Activated CD4-positive, alpha-beta T cell treated with anti-CD3 and anti-CD28 coated beads for 36 hours (primary cell): ENCODE measurements at places on chromosomes 4 and X.
A peak's percentile ranks its signal among the peaks of the same experiment; 100 is the strongest.

- DNase-seq = peak; percentile 68
These were observed at the start of gene MSL3 for GRCh38 chrX:11757719-11758399. Gene MSL3 (plus strand): TSS chrX:11758237. CDS start chrX:11758264, 27 bp downstream.

GRCh38 chr4:153731239-153731638 is 28.6 kb downstream of the RNF175 start:
- no peak for DNase-seq

- peak; percentile 21 for DNase-seq
These were observed 17.2 kb downstream of the HMGB2 start for GRCh38 chr4:173317004-173317403.

DNA sequence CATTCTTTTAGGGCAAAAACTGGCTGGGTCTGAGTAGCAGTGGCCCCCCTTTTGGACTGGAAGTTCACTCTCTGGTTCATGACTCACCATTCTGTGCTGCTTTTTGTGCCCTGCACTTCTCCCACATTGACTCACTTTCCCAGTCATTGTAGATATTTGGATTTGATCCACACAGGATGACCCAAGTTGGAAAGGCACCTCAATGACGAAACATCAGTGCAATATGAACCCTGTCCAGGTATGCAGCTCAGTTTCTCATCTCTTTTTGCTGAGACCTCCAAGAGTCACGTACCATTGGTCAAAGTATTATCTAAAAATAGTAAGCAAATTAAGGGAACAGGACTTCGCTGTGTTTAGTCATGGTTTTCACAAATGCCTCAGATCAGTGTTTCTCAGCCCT is 92.7 kb downstream of the CBLL2 start:
- no peak for DNase-seq

DNA sequence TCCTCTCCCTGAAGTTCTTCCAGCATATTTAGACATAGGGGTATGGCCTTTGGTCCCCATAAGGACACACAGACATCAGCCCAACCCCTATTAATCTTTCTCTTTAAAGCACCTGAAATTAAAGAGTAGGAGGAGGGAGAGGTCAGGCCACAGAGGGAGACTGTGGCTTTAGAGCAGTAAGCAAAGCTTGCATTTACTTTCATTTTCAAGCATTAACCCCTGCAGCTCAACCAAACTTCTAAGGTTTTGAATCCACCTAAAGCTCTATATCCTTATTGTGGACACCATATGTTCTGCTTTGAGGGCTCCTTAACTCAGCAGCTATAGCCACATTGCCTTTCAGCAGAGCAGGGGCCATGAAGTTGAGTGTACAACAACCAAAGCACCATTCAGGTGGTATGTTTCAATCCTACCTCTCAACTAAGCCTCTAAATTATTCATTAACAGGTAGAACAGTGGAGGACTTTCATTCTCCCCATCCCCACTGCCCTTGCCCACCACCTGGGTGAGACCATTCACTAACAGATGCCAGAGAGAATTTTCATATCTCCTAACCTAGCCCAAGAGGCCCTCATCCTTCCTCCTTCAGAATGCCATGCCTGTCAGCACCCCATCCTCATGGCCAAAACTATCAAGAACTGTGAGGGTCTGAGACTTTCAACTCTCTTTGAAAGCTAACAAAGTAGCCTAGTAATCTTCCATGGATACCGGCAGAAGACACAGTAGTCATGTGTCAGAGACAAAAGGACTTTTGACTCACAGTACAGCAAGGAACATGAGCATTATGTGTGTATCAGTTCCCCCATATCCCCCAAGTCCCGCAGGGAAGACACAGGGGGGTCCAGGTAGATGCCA is 20.8 kb downstream of the LIN54 start:
- peak; percentile 28 for DNase-seq

GRCh38 chr4:80036949-80037685 is 35.9 kb downstream of the ANTXR2 start:
- DNase-seq = no peak

GRCh38 chr4:35970366-35970960 is 273.9 kb downstream of the ARAP2 start:
- peak; percentile 42 for DNase-seq

DNA sequence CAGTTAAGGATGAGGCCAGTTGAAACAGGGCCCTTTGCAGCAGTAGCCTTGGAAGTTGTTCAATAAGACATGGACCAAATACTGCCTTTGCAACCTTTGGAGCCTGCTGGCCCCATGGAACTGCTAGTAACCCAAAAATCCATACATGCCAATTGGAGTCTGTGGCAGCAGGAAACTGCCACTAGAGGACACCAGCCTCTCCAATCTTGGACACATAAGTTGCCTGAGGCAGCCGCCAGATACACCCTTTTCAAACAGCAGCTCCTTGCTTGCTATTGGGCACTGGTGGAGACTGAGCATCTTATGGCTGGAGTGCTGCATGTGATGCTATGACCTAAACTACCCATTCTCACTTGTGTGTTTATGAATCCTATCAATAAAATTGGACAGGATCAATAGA is 14.8 kb upstream of the LAP3 start:
- DNase-seq = no peak

GRCh38 chr4:154389148-154389547 is 102.5 kb downstream of the DCHS2 start:
- no peak for DNase-seq

- no peak for DNase-seq
These were observed 994.2 kb downstream of the ADGRL3 start for GRCh38 chr4:62194342-62194741.

DNA sequence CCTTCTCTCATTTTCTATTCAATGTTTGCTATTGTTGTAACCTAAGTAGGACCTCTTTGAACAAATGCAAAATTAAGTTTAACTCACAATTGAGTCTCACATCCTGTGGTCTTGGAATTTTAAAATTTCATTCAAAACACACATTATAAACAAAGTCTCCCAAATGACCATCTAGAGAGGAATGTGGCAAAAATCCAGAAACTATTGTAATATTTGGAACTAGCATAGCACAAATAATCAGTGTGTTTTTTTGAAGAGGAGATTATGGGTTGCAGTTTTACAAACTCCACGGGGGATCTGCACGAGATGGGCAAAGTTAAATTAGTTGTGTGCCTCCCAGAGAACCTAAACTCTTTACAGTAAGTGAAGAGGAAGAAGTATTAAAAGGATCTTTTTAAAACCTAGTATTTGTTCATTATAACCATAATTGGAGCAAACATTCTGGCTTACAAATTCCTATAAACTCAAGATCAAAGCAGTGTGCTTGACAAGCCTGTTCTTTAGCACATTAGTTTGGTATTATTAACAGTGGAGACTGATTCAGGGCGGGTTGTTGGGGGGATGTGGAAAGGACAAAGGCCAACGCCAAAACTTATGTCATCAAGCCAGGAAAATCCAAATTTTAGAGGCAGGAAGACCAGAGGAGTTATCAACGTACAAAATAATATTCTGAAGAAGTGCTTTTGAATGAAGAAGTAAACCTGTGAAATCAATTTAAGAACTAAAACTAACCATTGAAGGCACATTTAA is 22.4 kb upstream of the RBPJ start:
- DNase-seq = no peak

- DNase-seq = no peak
These were observed 12.2 kb downstream of the SPOCK3 start for GRCh38 chr4:167222099-167222498.

DNA sequence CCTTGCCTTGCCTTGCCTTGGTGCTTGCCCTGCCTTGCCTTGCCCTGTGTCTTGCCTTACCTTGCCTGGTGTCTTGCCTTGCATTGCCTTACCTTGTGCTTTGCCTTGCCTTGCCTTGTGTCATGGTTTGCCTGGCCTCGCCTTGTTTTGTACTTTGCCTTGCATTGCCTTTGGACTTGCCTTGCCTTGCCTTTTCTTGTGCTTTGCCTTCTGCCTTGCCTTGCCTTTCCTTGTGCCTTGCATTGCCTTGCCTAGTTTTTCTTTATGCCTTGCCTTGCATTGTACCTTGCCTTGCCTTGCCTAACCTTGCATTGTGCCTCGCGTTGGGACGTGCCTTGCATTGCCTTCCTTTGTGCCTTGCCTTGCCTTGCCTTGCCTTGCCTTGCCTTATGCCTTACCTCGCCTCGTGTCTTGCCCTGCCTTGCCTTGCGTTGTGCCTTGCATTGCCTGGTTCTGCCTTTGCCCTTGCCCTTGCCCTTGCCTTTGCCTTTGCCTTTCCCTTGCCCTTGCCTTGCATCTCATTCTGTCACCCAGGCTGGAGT is 82.8 kb downstream of the TAB3 start:
- no peak for DNase-seq

GRCh38 chrX:70176938-70177533 is at the start of gene DGAT2L6:
Gene DGAT2L6 (plus strand): TSS chrX:70177483. CDS start chrX:70177583, 100 bp downstream.
- no peak for DNase-seq

DNA sequence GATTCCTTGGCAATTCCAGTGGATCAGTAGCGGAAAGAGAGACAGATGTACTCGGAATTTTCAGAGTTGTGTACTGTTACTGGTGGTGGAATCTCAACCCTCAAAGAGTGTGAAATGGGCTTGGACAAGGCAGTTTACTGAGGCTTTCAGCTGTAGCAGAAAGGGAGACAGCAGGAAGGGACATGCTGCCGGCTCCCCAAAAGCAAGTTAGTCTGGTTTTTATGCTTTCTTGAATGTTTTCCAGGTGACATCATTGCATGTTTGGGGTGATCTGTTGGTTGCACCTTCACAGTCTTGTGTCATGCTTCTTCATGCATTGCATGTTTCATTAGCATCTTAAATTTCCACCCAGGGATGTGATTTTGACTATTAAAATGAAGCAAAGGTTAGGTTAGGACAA is 1282.2 kb downstream of the ADGRL3 start:
- DNase-seq = no peak

DNA sequence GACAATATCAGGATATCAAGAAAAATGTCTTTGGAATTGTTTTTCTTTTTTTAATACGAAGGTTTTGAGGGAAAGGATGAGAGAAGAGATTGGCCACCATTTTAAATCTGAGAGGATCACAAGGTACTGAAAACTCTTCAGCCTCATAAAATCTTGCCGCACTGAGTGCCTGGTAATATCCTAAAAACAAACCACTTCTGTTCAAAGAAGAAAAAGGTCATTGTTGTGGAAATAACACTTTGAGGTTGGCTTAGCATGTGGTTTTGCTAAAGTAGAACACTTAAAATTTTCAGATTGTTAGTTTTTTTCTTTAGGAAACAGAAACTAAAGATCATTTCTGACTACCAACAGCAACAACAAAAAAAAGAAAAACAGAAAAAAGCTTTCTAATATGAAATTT is 1.0 kb upstream of the CLDN22 start:
- no peak for DNase-seq

- no peak for DNase-seq
These were observed 119.6 kb downstream of the CCSER1 start for GRCh38 chr4:90246816-90247215.

DNA sequence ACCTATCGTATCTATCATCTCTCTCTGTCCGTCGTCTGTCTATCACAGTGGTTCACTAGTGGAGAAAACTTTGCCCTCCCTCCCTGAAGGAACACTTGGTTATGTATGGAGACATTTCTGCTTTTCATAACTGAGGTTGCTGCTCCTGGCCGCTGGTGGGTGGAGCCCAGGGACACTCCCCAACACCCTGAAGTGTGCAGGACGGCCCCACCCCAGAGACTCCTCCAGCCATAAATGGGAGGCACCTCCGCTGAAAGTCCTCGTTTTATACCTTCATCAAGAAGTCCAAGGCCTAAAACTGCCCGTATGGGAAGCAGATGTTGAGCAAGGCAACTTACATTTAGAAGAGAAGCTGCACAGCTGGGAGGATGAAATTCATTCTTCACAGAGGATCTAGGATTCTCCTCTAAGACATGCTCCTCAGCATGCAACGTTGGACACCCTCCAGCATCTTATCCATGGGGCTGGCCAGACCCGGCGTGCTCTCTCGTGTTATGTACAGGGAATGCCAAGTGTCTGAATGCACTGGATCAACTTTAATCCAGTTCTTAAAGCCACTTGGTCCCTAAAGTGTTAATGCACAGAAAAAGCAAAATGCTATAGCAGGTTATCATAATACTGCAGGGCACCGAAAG is 43.5 kb downstream of the PRKX start:
- no peak for DNase-seq

DNA sequence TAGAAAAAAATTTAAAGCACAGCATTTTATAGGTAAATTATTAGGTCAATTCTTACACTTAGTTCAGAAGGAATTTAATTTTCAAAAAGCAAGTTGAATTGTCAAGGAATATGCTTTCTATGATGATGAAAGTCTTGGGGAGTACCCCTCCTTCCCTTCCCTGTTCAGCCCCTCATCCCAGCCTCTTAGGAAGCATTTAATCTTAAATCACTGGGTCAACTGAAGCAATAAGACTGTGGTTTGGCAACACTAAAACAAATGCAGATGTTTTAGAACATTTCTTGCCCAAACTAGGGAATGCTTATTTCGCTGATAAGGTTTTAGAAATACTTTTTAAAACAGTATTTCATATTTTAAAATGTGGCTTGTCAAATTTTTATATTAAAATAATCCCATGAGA is 19.1 kb upstream of the ARSJ start:
- no peak for DNase-seq

- DNase-seq = no peak
These were observed 38.9 kb downstream of the ADGRG4 start for GRCh38 chrX:136339702-136340101.

DNA sequence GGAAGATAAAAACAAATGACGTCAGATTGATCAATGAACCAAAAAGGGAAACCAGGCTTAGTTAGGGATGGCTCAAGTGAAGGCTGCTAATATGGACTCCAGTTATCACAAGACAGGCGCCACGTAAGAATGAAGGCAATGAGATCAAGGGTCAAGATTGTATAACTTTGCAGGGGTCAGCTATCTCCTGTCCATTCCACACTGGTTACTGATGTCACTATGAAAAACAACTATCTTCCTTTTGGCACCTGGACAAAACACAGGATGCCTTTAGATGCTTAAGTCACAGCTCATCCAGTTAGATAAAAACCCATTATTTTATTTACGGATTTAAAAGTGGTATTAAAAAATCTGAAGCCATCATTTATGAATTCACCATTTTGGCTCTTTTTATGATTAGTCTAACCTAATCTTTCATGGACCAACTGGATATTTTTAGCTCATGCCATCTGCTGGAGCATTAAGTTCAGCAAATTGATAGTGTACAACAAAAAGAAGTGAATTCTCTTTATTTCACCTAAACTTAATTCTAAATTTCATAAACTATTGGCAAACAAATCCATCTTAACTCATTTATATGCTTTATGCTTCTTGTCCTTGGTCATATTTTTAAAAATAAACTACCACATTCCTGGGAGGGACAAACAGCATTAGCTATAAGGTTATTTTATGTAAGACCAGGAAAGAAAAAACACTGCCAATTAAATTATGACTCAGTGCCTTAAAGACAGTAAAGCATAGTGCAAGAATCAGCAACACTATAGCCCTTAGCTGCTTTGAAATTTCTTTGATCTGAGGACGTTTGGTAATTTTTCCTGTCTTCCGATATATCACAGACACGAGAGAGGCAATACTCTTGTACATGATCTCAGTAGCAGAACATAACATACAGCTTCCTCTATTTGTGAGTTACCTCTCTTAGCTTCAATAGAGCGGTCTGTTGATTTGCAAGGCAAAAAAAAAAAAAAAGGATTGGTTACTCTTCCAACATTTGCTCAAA is 27.0 kb downstream of the DHX15 start:
- DNase-seq = no peak

GRCh38 chr4:109751852-109752251 is 22.0 kb upstream of the PLA2G12A start:
- DNase-seq = no peak
